CD4-positive, alpha-beta T cell treated with Interleukin-4 for 4 hours (primary cell): ENCODE measurements at places on chromosomes 11 and 22.

GRCh38 chr11:1953489-1954266 is 6.5 kb downstream of the MRPL23 start:
- DNase-seq, result no peak

GRCh38 chr11:11451501-11452005 is 98.5 kb upstream of the CSNK2A3 start:
- DNase-seq, result no peak

DNA sequence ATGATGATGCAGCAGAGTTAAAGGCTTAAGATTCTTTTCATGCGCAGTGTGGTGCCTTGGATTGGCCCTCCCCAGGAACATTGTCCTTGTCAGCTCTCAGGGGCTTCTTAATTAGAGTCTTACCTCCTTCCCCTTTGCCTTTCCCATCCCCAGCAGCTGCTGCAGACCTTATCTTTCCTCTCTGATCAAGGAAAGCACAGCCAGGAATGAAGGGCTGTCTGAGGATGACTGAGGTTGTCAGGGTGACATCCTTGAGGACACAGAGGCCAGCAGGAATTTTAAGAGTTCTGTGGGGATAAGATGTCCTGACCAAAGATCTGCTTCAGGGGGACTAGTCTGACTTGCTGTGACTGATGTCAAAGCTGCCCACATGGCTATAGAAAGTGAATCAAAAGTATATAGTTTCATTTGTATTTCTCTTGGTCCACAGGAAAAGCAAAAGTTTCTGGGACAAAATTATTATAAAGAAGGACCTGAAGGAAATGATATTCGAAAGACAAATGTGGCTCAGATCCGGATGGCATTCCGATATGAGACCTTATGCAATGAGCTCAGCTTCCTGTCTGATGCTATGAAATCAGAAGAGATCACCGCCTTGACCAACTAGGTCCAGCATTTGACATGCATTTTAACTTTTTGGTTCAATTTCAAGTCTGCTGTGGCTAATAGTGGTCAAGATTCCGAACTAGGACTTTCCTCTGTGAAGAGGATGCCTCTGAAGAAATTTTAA is 35.5 kb downstream of the RNF141 start:
- DNase-seq, result no peak

DNA sequence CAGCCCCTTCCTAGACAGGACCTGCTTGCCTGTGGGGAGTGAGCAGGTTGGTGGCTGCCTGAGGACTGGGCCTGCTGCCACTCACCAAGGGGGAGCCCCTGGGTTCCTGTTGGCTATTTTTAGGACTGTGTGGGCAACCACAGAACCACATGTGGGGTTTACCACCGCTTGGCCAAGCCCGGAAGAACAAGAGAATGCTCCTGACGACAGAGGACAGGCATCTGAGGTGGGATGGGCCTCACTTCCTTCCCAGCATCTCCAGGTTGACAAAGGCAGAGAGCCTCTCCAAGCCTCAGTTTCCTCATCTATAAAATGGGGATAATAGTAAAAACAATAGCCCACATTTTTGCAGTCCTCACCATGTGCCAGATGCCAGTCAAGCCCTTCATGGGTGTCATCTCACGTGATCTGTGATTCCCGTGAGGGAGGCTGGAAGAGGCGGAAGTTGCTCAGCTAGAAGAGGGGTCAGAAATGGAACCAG is 43.6 kb downstream of the LRRC32 start:
- DNase-seq, result peak; percentile 18

DNA sequence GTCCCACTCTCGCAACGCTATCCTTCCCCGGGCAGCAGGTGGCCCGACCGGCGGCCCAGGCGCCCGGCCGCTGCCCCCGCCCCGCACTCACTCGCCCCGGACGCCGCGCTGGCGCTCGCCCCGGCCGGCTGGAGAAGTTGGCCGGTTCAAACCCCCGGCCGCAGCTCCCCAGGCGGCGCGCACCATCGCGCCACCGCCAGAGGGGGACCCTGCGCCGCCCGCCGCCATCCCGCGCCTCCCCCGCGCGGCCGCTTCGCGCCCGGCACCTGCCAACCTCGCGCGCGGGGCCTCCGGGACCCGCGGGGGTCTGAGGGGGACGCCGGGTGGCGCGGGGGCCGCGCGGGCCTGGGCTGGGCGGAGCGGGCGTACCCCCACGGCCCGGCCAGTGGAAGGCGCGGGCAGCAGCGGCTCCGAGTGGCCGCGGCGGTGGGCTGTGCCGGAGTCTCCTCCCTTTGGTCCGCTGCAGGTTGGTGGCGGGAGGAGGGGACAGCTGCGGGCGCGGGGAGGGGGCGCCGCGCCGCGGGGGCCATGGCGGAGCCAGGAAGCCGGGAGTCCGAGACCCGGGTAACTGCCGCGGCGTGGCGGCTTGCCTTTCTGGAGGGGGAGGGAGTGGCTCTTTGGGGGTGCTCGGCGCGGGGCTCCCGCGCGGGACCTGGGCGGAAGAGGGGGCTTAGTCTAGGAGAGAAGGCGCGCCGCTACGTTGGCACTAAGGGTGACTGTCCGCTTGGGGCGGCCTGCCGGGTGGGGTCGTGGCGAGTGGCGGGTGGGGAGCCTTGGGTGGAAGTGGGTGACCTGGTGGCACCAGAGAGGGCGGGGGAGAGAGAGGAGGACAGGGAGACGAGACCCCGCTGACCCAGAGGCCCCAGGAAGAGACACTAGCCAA is at the start of the genes MPST and TST:
Gene MPST, plus strand, starts transcription at position 434 of the 883 bp plus-strand sequence. Its CDS starts 95 bp downstream, at position 529.
Gene TST, minus strand, starts transcription at position 139 of the 883 bp plus-strand sequence. CDS start 715 bp downstream, outside the sequence.
- DNase-seq, result peak; percentile 24

DNA sequence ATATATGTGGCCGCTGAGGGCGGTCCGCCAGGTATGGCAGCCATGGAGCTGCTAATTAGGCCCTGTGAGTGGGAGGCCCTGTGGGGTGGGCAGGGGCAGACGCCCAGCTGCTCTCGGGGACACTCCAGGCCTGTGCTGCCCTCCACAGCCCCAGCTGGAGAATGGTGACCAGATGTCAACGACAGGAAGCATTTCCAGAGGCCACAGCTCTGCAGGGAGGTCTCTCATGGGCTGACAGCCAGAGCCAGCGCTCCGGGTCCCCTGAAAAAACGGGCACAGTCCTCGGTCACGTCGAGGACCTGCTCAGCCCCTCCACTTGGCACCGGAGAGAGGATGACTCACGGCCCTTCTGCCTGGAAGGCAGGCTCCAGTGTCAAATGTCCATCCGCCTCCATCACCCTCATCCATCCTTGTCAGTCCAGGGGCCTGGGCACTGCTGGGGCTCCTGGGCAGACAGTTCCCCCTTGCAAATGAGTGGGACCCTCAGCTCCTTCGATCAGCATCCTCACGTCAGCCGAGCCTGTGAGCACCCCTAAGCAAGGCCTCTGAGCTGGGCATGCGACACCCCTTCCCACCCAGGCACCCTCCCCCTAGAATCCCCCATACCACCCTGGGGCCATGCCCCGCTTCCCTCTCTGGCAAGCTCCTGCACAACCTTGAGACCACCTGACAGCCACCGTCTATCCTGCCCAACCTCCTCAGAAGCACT is 1.9 kb downstream of the BID start:
- DNase-seq, result no peak

DNA sequence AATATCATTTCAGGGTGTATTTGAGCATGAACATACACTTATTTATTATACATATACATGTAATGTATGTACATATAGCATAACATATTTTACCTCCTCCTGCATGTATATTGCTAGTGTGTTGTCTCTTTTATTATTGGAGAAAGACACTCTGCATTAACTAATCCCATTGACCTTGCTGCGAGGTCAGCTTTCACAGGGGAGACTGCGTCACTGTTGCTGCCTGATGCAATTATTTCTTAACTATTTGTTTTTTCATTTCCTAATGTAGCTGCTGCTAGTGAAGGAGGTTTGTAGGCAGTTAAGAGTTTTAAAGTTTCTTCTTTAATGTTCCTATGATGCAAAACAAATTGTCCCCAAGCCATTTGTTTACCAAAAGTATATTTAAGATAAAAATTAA is 185.4 kb upstream of the CNTN5 start:
- DNase-seq, result no peak

DNA sequence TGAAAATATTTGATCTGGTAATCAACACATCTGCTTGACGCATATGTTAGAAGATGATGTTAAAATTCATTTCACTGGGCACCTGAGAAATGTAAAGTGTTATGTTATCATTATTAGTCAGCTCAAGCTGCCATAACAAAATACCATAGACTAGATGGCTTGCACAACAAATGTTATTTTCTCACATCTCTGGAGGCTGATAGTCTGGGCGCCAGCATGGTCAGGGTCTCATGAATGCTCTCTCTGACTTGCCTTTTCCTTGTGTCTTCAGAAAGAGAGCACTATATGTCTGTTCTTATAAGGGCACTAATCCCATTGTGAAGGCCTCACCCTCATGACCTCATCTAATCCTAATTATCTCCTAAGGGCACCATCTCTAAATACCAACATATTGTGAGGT is 435.3 kb downstream of the NELL1 start:
- no peak for DNase-seq

GRCh38 chr11:62484352-62484751 is 62.3 kb downstream of the AHNAK start:
- DNase-seq, result no peak

DNA sequence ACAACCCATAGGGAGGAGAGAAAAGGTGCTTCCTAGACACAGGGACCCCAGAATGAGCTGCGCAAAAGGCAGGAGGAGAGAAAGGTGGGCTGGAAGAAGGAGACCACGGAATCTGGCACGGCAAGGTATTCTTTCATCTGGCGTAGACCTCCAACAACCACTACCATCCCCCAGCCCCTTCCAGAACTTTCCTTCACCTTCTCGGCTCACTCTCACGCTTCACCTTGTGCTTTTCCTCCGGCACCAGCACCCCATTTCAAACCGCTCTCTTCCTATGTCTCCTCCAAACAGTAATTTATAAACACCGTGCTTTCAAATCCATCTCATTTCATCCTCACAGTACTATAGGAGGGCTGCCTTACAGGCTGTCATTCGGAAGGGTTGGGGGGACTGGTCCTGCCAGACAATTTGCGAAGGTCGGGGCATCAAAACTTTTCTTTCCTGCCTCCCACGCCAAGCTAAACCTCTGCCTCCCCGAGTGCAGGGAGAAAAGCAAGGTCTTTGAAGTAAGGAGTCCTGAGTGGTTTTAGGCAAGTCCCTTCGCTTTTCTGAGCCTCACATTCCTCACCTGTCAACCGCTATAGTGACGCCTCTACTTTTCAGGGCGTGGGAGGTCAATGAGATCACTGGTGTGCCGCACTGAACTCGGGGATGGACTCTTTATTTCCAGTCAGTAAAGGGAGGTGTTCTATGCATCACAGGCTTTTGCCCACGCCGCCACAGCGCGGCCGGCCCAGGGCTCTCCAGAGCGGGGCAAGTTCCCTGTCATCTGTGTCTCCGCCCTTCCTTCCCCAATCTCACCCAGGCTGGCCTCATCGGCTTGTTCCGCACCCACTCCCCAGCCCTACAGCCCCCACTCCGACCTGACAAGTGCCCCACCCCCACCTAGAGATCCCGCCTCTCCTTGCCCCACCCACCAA is 800 bp downstream of the KCTD21 start:
- peak; percentile 76 for DNase-seq

DNA sequence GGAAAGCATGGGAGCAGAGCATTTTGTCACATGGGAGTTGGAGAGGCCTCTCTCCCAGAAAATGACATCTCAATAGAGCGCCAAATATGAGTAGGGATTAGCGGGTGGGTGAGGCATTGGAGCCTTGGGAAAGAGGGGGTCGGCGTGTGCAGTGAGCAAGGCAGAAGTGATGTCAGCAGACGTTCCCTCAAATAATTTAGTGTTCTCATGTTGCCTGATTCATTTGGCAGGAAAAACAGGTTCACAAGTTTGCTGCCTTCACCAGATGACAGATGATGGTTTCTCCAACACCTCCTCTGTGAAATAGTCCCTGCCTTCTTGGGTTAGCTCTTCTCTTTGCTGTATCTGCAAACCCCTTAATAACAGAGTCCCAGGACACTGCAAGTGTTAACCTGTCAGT is 118.5 kb upstream of the ARHGAP20 start:
- no peak for DNase-seq
